ENCODE measurements at places on chromosomes 4 and X. TPM values are rescaled to one million over a fixed set of nuclear protein-coding genes. Genes with fewer than 3 reads are reported as not detected.

DNA sequence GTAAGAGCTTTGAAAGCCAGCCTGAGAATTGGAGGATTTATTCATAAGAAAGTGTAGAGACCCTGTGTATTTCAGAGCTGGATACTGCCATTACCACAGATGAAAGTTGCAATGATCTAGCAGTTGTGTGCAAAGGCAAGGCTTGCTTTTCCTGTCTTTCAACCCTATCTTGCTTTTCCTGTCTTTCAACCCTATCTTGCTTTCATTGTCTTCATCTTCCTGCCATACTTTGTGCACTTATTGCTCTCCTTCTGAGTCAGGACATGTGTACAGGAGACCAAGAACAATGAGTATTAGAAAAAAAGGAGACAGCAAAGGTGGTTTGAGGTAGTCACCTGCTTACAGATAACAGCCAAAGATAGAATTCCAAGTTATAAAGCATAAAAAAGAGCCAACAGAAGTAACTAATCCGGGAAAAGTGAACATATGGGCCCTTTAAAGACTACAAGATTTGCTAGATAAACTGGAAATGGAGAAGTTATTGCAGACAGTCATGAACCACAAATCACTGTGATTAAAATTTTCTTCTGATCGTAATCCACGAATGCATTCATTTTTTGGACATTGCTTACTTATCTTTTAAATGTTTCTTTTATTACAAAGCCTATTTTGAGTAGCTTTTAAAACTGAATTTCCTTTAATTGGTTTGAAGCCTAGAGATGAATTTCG, 17.2 kb downstream of the C1QTNF7 start:
- no peak for DNase-seq

Gene ACOX3
- 22.6 TPM for total RNA-seq

DNA sequence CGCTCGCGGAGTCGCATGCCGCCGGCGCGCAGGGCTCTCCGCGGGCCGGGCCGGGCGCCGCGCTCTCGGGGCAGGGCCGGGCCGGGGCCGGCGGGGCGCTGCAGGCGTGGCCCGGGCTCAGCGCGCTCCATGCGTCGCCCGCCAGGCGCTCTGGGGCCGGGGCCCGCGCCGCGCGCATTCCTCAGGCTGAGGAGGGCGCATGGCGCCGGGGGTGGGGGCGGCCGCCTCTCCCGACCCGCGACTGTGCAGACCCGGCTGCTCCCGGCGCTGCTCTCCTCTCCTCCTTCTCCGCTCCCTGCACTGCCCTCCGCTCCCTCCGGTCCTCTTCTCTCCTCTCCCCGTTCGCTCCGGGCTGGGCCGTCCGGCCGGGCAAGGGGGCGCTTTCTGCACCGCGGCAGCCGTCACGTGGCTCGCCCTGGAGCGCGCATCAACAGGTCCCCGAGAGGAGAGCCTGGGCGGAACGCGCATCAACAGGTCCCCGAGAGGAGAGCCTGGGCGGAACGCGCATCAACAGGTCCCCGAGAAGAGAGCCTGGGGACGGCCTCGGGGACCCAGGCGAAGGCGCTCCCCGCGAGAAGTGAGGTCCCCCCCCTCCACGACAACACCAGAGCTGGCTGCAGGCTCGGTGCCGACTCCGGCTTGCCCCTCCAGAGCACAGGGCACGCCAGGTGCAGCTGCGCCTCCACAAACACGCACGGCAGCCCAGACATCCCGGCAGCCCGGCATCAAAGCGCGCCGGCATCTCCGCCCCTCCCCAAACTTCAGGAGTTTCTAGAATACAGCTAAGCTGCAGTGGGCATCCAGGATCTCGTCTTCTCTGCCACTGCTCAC, 12.9 kb downstream of the PPP2R3B start:
- peak; percentile 41 for DNase-seq

- DNase-seq, result peak; percentile 3
Observed at GRCh38 chrX:148333989-148334388, 166.4 kb upstream of the AFF2 start.

GRCh38 chr4:110512901-110513300, 36.9 kb downstream of the ENPEP start:
- no peak for DNase-seq

Gene MGAT4D
- total RNA-seq, result not detected

Gene ATP1B4
- not detected for total RNA-seq

DNA sequence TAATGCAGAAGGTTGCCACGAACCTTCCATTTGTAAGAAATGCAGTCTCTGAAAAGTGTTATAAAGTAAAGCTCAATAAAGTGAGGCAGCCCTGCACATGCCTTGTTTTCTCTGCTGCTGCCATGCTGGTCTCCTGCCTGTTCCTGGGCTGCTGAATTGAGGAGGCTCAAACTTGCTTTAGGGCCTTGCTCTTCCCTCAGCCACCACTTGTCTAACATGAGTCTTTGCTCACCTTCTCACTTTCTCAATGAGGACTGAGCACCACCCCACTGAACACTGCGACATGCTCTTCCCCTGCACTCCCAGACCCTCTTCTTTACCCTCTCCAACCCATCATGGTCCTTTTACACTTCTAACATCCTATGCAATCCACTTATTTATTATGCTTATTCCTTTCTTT, 25.2 kb upstream of the MFAP3L start:
- DNase-seq, result no peak

- no peak for DNase-seq
Observed at GRCh38 chr4:108223313-108223712, 54.6 kb upstream of the LEF1 start.

All from lung microvascular endothelial cell (primary cell).